IMR-90 (cell line): ENCODE measurements at places on chromosomes 3 and 15. TPM values are rescaled to one million over a fixed set of nuclear protein-coding genes. Genes with fewer than 3 reads are reported as not detected.
A peak's percentile ranks its signal among the peaks of the same experiment; 100 is the strongest.

PRSS50 gene
- not detected in 2 replicates for total RNA-seq

CADM2 gene
- total RNA-seq = under 0.01 TPM in 1 of 2 replicates, not detected in the other

USP8 gene
- total RNA-seq = 52.2 and 61.7 TPM in 2 replicates

SNTN gene
- not detected in 2 replicates for total RNA-seq

LRRK1 gene
- total RNA-seq = 1.9 and 3.0 TPM in 2 replicates

PAQR5 gene
- total RNA-seq = 2.7 and 3.3 TPM in 2 replicates

GABRR3 gene
- not detected in 2 replicates for total RNA-seq

EPHB3 gene
- 0.72 and 0.83 TPM in 2 replicates for total RNA-seq

CRYBG3 gene
- total RNA-seq = 23.9 and 26.2 TPM in 2 replicates

AHSG gene
- total RNA-seq = not detected in 2 replicates

FAM107A gene
- total RNA-seq = not detected in 2 replicates

GRCh38 chr15:75181780-75182179 is 19.9 kb upstream of the C15orf39 start:
- no peaks in the 10 kb centered on the region for H3K36me3 ChIP-seq
- DNase-seq = no peak
- H3K4me3 ChIP-seq = no peak overlapping the region
- H3K27me3 ChIP-seq = peaks cover 15% of the 10 kb centered on the region
- H3K4me1 ChIP-seq = peaks cover 25% of the 10 kb centered on the region

GRCh38 chr3:46965151-46965550 is 11.4 kb downstream of the CCDC12 start:
- H3K36me3 ChIP-seq = peaks cover 8% of the 10 kb centered on the region

- peaks cover 37% of the 10 kb centered on the region for H3K4me1 ChIP-seq
- peak; percentile 60 for DNase-seq
- no peaks in the 10 kb centered on the region for H3K27me3 ChIP-seq
- H3K4me3 ChIP-seq = no peak overlapping the region
- peaks cover 4% of the 10 kb centered on the region; the same call in 1 of the 2 replicates for H3K36me3 ChIP-seq
These were observed 10.3 kb downstream of the DCBLD2 start for GRCh38 chr3:98890965-98891910.

- no peaks in the 10 kb centered on the region for H3K36me3 ChIP-seq
- peak; percentile 93 for DNase-seq
- peaks cover 2% of the 10 kb centered on the region; the same call in 1 of the 2 replicates for H3K27me3 ChIP-seq
- peaks cover 4% of the 10 kb centered on the region for H3K4me1 ChIP-seq
- no peak overlapping the region for H3K27ac ChIP-seq
- H3K4me3 ChIP-seq = no peak overlapping the region
These were observed 1144.5 kb downstream of the TUSC7 start for GRCh38 chr3:117853923-117854668.

- H3K27me3 ChIP-seq = no peaks in the 10 kb centered on the region
- peaks cover 13% of the 10 kb centered on the region for H3K4me1 ChIP-seq
- H3K27ac ChIP-seq = no peak overlapping the region
- no peaks in the 10 kb centered on the region for H3K36me3 ChIP-seq
- no peak for DNase-seq
These were observed 19.3 kb downstream of the RAB27A start for GRCh38 chr15:55270291-55270690.

DNA sequence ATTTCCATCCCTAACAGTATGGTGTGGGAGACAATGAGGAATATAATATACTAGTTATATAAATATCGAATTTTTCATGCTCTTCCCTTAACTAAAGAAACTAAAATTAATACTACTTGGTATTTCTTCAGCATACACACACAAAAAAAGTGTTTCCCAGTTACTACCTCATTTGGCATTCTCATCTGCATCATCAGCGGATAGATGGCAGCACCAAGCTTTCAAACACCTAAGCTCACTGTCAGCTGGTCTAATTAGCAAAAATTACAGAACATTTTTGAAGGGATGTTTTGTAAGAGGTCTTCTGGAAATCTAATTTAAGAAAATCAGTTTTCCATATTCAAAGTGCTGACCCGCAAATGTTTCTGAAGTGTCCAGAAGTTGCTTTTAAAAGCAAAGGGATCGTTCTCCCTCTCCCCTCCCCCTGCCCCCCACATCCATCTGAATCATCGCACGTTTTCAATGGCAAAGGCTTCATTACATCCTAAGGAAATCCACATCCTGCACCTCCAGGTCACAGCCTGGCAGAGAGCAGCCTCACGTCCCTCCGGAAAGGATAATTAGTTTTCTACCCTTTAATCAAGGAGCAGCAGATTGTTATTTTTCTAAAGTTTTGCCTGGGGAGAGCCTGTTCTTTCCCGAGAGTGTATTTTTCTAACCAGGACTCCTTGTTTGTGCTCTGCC is 86.1 kb upstream of the SPATA12 start:
- no peaks in the 10 kb centered on the region; the same call in 1 of the 2 replicates for H3K4me1 ChIP-seq
- H3K36me3 ChIP-seq = no peaks in the 10 kb centered on the region
- DNase-seq = no peak
- no peaks in the 10 kb centered on the region for H3K27me3 ChIP-seq

- H3K4me3 ChIP-seq = no peak overlapping the region
- no peaks in the 10 kb centered on the region for H3K27me3 ChIP-seq
- peak overlapping the region; percentile 74 for H3K27ac ChIP-seq
These were observed 11.9 kb upstream of the TM4SF4 start for GRCh38 chr3:149462581-149463011.

- H3K36me3 ChIP-seq = no peaks in the 10 kb centered on the region
- H3K27me3 ChIP-seq = peaks cover 5% of the 10 kb centered on the region
- no peak overlapping the region for H3K27ac ChIP-seq
- DNase-seq = peak; percentile 83
These were observed 181.9 kb upstream of the KBTBD8 start for GRCh38 chr3:66816090-66816761.

GRCh38 chr15:26842391-26842790 is 24.5 kb upstream of the GABRA5 start:
- H3K4me3 ChIP-seq = no peak overlapping the region
- no peaks in the 10 kb centered on the region for H3K27me3 ChIP-seq
- no peaks in the 10 kb centered on the region for H3K36me3 ChIP-seq

- peak overlapping the region; percentile 89 for H3K27ac ChIP-seq
- H3K27me3 ChIP-seq = no peaks in the 10 kb centered on the region
- peaks cover 18% of the 10 kb centered on the region for H3K4me1 ChIP-seq
- H3K4me3 ChIP-seq = no peak overlapping the region
These were observed 77.8 kb downstream of the PDZRN3 start for GRCh38 chr3:73546961-73547360.

DNA sequence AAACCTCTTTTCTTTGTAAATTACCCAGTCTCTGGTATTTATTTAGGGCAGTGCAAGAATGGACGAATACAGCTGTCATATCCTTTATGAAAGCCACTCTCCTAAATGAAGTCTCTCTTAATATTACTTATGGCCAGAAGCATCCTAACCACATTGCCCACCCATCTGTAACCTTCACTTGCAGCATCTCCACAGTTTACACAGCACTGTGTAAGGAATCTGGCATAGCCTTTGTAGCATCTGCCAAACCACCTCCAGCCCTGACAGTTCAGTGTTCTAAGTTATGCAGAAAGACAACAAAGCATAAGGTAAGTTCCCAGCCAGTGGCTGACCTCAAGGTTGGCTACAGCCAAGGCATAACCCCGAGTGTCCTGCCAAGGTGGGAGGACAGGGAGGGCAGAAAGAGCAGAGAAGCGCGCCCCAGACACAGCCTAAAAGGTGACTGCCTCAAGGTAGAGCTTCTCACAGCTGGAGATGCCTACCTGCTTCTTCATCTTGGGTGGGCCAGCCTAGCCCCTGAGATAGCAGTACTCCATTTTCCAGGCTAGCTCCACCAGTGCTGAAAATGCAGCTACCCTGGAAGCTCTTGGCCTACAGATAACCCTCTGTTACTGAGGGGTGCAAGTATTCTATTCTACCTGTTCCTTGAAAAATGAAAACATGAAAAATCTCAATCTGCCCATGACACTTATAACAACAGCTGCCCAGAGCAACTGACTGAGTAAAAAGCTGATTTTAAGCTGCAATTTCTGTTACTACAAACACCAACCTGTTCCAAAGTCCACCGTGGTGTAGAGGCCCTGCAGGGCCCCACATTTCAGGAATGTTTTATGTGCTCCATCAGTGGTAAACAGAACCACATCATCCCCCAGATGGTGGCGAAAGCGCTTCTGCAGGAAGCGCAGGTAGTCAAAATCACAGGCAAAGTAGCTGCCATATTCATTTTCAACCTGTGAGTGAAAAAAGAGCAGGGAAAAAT is 39.3 kb downstream of the GLB1 start:
- H3K36me3 ChIP-seq = peaks cover 38% of the 10 kb centered on the region
- H3K4me3 ChIP-seq = no peak overlapping the region
- no peaks in the 10 kb centered on the region for H3K27me3 ChIP-seq
- H3K27ac ChIP-seq = no peak overlapping the region

- peak overlapping the region; percentile 88 for H3K27ac ChIP-seq
- no peak overlapping the region for H3K4me3 ChIP-seq
- peaks cover 3% of the 10 kb centered on the region; the same call in 1 of the 2 replicates for H3K36me3 ChIP-seq
- DNase-seq = peak; percentile 93
These were observed 26.6 kb downstream of the SEMA7A start for GRCh38 chr15:74406992-74407705.

DNA sequence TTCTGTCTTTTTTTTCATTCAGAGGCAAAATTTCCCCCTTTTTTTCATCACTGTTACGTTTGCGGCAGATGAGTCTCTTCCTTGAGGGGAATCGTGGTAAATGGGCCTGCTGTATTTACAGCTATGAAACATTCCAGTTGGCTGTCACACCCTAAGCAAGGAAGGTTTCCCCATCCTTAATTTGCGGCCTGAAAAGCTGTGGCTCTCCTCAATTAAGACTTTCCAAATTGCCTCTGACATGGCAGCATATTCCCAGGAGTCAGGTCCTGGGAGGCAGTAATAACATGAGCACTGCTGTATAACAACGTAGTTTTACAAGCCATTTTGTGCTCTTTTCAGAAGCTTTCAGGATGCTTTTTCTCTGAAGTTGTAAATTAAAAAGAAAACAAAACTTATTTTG is 420.9 kb downstream of the LPP start:
- no peak for DNase-seq
- no peaks in the 10 kb centered on the region for H3K27me3 ChIP-seq
- peaks cover 7% of the 10 kb centered on the region for H3K4me1 ChIP-seq
- no peak overlapping the region for H3K4me3 ChIP-seq
- H3K36me3 ChIP-seq = peaks cover 1% of the 10 kb centered on the region; the same call in 1 of the 2 replicates

DNA sequence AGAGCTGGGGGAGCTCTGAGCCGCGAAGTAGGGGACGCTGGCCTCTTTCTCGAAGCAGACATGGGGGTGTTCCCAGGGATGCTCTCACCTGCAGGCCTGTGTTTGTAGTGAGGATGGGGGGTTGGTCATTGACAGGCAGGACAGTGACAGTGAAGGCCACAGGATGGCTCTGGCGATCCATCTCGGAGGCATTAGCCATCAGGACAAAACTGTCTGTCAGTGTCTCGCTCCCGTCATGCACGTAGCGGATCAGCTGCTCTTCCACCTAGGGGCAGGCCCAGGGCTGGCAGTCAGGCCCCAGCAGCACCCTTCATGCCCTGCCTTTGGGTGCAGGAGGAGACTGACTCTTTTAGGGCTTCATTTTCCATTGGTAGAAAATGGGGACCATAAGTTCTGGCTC is 28.0 kb downstream of the CSPG4 start:
- no peak overlapping the region for H3K27ac ChIP-seq
- no peak for DNase-seq
- H3K4me3 ChIP-seq = no peak overlapping the region

GRCh38 chr3:12984023-12984823 is 89.0 kb downstream of the IQSEC1 start:
- H3K4me1 ChIP-seq = no peaks in the 10 kb centered on the region
- no peaks in the 10 kb centered on the region for H3K36me3 ChIP-seq
- H3K4me3 ChIP-seq = no peak overlapping the region
- H3K27me3 ChIP-seq = no peaks in the 10 kb centered on the region

GRCh38 chr3:156339491-156339890 is 215.4 kb downstream of the SSR3 start:
- H3K27me3 ChIP-seq = peaks cover 2% of the 10 kb centered on the region; the same call in 1 of the 2 replicates
- no peak overlapping the region for H3K27ac ChIP-seq
- no peaks in the 10 kb centered on the region for H3K36me3 ChIP-seq
- no peaks in the 10 kb centered on the region for H3K4me1 ChIP-seq

- H3K27ac ChIP-seq = no peak overlapping the region
- H3K4me3 ChIP-seq = no peak overlapping the region
- no peaks in the 10 kb centered on the region for H3K4me1 ChIP-seq
- no peaks in the 10 kb centered on the region for H3K36me3 ChIP-seq
These were observed 565.6 kb upstream of the AGTR1 start for GRCh38 chr3:148131990-148132638.

- no peak overlapping the region for H3K27ac ChIP-seq
- peaks cover 2% of the 10 kb centered on the region; the same call in 1 of the 2 replicates for H3K4me1 ChIP-seq
- peak; percentile 22 for DNase-seq
- H3K36me3 ChIP-seq = no peaks in the 10 kb centered on the region
- no peaks in the 10 kb centered on the region for H3K27me3 ChIP-seq
These were observed 211.5 kb downstream of the NFKBIZ start for GRCh38 chr3:102060814-102061213.

GRCh38 chr3:7204848-7205156 is 343.9 kb downstream of the GRM7 start:
- no peaks in the 10 kb centered on the region for H3K36me3 ChIP-seq
- H3K4me1 ChIP-seq = no peaks in the 10 kb centered on the region
- no peak overlapping the region for H3K4me3 ChIP-seq
- no peak overlapping the region for H3K27ac ChIP-seq
- no peaks in the 10 kb centered on the region for H3K27me3 ChIP-seq
- no peak for DNase-seq

GRCh38 chr3:18477620-18478019 is 52.5 kb upstream of the SATB1 start:
- H3K36me3 ChIP-seq = no peaks in the 10 kb centered on the region
- H3K4me3 ChIP-seq = no peak overlapping the region
- DNase-seq = no peak
- H3K4me1 ChIP-seq = no peaks in the 10 kb centered on the region
- no peaks in the 10 kb centered on the region for H3K27me3 ChIP-seq

GRCh38 chr3:122932251-122932967 is 95.2 kb downstream of the SEMA5B start:
- H3K4me3 ChIP-seq = no peak overlapping the region
- H3K27ac ChIP-seq = no peak overlapping the region
- DNase-seq = no peak
- H3K4me1 ChIP-seq = no peaks in the 10 kb centered on the region

DNA sequence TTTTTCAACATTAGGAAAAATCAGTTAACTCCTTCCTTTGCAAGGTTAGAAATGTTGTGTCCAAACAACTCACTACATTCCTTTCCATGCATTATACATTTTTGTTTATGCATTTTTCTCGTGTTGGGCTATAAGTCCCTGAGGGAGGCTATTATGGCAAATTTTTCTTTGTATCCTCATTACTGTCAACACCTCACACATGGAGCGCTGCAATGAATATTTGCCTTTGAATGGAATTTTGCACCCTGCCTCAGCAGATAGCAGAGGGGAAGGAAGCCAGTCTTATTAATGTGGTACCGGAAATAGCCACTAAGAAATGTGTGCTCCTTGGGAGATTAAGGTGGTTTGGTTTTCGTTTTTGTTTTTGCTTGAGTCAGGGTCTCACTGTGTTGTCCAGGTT is 134.7 kb downstream of the THSD4 start:
- H3K27me3 ChIP-seq = no peaks in the 10 kb centered on the region
- H3K27ac ChIP-seq = no peak overlapping the region
- peaks cover 18% of the 10 kb centered on the region for H3K4me1 ChIP-seq
- H3K36me3 ChIP-seq = peaks cover 15% of the 10 kb centered on the region
- no peak overlapping the region for H3K4me3 ChIP-seq

GRCh38 chr3:134846911-134847317 is 51.9 kb downstream of the EPHB1 start:
- no peaks in the 10 kb centered on the region for H3K27me3 ChIP-seq
- no peak overlapping the region for H3K27ac ChIP-seq
- no peaks in the 10 kb centered on the region for H3K4me1 ChIP-seq

- no peaks in the 10 kb centered on the region for H3K27me3 ChIP-seq
- no peak for DNase-seq
- H3K36me3 ChIP-seq = no peaks in the 10 kb centered on the region
- H3K4me1 ChIP-seq = no peaks in the 10 kb centered on the region
- H3K27ac ChIP-seq = no peak overlapping the region
- H3K4me3 ChIP-seq = no peak overlapping the region
These were observed 262.0 kb upstream of the KCNH8 start for GRCh38 chr3:18886331-18886730.
